ENCODE measurements at places on chromosomes 3 and 15. TPM values are rescaled to one million over a fixed set of nuclear protein-coding genes. Genes with fewer than 3 reads are reported as not detected.

DNA sequence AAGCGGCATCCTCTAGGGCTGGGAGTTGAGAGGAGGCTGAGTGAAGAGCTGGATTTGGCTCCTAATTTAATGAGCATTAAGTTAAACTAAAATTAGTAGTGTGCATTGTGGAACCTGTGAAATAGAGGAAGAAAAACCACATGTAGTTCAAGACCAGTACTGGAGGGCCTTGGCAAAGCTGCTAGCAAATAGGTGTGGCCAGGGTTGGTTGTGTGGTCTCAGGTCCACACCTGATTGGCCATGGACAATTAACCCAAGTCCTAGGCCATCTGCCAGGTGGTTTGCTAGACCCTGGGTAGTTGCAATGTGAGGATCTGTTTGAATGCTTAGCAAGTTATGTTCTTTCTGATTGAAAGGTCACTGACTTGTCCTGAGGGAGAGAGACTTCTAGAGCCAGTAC lies 275.5 kb downstream of the PDCD6IP start:
- no peak for DNase-seq

DNA sequence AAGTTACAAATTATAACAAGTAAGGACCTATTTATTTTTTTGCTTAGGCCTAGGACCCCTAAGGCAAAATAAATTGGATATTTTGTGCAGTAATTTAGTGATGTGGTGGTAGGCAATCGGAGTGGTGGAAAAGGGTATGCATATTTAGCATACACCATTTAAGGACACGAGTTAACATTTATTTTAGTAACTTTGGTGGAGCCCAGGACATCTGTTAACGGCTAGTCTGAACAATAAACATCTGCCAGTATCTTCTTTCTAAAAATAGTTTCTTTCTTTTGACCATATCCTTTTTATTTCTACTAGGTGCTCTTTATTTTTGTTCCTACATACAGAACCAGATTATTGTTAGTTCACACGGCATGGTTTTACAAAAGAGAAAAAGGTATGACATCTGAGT lies 326.3 kb downstream of the CHL1 start:
- DNase-seq, result no peak

DNA sequence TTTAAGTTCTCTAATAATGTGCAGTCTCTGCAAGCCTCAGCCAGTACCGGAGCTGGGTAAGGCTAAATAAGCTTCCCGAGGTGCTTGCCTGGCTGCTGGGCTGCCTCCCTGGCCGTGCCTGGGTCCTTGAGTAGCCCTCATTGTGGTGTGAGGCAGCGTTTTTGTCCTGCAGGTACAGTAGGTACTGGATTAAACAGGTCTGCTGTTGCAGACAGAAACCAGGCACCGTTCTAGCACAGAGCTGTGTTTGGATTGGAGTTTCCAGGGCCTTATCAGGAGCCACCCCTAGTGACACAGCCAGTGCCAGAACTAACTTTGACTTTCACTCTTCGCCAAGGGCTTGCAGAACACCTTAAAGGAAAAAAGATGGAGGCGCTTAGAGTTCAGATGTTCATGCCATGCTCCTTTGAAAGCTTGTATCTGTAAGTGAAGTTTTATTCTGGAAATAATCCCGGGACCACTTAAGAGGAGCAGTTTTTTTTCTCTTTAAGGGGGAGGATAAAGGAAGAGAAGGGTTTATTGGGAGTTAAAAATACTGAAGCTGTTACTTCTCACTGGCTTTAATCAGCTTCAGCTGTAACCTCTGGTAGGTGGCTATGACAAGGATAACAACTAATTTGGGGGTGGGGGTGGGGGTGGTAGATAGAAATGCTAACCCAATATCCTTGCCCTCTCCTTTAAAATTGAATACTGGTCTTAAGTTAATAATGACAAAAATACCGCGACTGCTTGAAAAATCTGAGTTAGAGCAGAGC lies 126.8 kb downstream of the MITF start:
- DNase-seq, result peak; percentile 12

GRCh38 chr3:51393564-51393963 lies 2.5 kb downstream of the RBM15B start:
- DNase-seq, result no peak

- no peak for DNase-seq
These were observed 327.8 kb downstream of the GBE1 start for GRCh38 chr3:81433675-81434074.

DNA sequence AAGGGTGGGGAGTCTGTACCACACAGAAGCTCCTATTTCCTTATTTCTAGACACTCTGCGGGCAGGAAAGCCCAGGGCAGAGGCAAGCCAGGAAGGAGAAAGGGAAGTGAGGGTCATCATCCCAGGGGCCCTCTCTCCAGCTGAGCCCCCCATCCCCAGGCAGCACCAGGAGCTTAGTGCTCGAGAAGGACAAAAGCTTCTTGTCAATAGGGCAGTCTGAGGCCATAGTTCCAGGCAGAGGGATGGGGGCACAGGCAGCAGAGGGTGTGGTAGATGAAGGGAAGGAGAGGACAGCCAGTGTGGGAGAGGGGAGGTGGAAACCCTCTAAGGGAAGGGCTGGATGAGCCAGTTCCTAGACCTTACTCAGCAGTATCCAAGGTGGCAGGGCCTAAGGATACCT lies 2.7 kb downstream of the MAP1A start:
- no peak for DNase-seq

DNA sequence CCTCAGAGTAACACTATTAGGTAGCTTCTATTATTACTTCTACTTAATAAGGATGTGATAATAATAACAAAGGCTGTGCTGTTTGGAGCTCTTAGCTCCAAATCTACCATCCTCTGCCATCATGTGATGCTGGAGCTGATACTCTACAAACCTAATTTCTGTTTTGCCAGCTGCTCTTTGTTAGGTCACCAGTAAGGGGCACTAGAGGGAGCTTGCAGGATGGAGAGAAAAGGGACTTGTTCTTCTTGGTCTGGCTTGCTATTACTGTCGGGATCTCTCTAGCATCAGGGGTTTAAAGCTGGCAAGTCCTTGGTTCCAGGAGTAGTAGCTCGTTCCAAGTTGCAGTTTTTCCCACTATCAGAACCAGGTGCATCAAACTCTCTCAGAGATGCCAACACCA lies 194.9 kb upstream of the KBTBD8 start:
- DNase-seq, result no peak

GRCh38 chr3:193630005-193630404 lies 37.0 kb downstream of the OPA1 start:
- DNase-seq, result no peak

GRCh38 chr3:62229908-62230307 lies 143.4 kb downstream of the FEZF2 start:
- DNase-seq, result no peak

- DNase-seq, result no peak
These were observed 81.3 kb upstream of the BHLHE40 start for GRCh38 chr3:4897765-4898453.

GRCh38 chr3:143081844-143082778 lies 37.5 kb upstream of the CHST2 start:
- DNase-seq, result no peak

- no peak for DNase-seq
These were observed 52.4 kb downstream of the PHLDB2 start for GRCh38 chr3:111911446-111911845.

SLC51A gene
- not detected for total RNA-seq

PLXNA1 gene
- 46.9 TPM for total RNA-seq

RYR3 gene
- total RNA-seq, result 98.0 TPM

CPNE4 gene
- total RNA-seq, result 1.5 TPM
